ENCODE measurements at places on chromosomes 6 and 20. TPM values are rescaled to one million over a fixed set of nuclear protein-coding genes. Genes with fewer than 3 reads are reported as not detected.

AKAP7 gene
- total RNA-seq, result 5.6 TPM

PGC gene
- not detected for total RNA-seq

KCNK15 gene
- 1.6 TPM for total RNA-seq

CDH26 gene
- 0.12 TPM for total RNA-seq

SLC16A10 gene
- 0.33 TPM for total RNA-seq

NT5E gene
- total RNA-seq, result 527 TPM

MTFR2 gene
- 8.1 TPM for total RNA-seq

SLPI gene
- total RNA-seq, result not detected

TRIM40 gene
- total RNA-seq, result not detected

PROKR2 gene
- not detected for total RNA-seq

C6orf15 gene
- total RNA-seq, result not detected

MYBL2 gene
- 16.8 TPM for total RNA-seq

PDE10A gene
- total RNA-seq, result 2.3 TPM

NKAPL gene
- total RNA-seq, result 1.9 TPM

VGLL2 gene
- total RNA-seq, result not detected

NRN1 gene
- total RNA-seq, result 0.11 TPM

RIMS4 gene
- not detected for total RNA-seq

FAM209A gene
- total RNA-seq, result not detected

HTR1E gene
- total RNA-seq, result under 0.01 TPM

MAFB gene
- total RNA-seq, result 0.33 TPM

CGA gene
- total RNA-seq, result not detected

CRISP2 gene
- total RNA-seq, result not detected

ANGPT4 gene
- not detected for total RNA-seq

PPP1R16B gene
- 5.3 TPM for total RNA-seq

SYNDIG1 gene
- 0.33 TPM for total RNA-seq

SIRPG gene
- not detected for total RNA-seq

TFAP2B gene
- total RNA-seq, result 0.33 TPM

SLC35D3 gene
- not detected for total RNA-seq

SUPT3H gene
- 10.3 TPM for total RNA-seq

PCMTD2 gene
- total RNA-seq, result 55.6 TPM

IP6K3 gene
- total RNA-seq, result 0.22 TPM

SYNE1 gene
- total RNA-seq, result 123 TPM

UTRN gene
- total RNA-seq, result 126 TPM

CCR6 gene
- not detected for total RNA-seq

COL21A1 gene
- 6.2 TPM for total RNA-seq

TREM1 gene
- 0.66 TPM for total RNA-seq

PARD6B gene
- total RNA-seq, result 3.5 TPM

LTA gene
- not detected for total RNA-seq

RBM24 gene
- 7.0 TPM for total RNA-seq

HLA-DPB1 gene
- total RNA-seq, result 21.1 TPM

F13A1 gene
- total RNA-seq, result under 0.01 TPM

PDYN gene
- total RNA-seq, result not detected
